ENCODE measurements at places on chromosomes 2 and 18.

- no peak for DNase-seq
These were observed 201.3 kb upstream of the CXCR4 start for GRCh38 chr2:136319237-136319636.

DNA sequence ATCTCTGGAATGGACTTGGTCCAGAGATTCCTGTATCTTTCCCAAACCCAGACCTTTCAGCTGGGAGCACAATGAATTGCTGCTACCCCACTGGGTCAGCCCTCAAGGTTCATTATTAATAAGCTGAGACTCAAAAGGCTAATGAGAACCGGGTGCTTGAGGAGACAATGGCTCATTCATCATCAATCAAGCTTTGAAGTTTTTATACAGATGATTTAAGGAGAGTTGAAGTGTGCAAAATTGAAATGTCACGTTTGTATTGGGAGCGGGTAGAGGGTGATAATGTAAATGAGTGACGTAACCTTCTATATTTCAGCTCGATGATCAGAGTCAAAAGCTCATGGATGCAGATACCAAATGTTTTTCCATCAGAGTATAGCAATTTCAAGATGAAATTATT, 744.9 kb downstream of the ERBB4 start:
- no peak for DNase-seq

- DNase-seq = no peak
These were observed 580.5 kb upstream of the NRXN1 start for GRCh38 chr2:51612387-51612786.

DNA sequence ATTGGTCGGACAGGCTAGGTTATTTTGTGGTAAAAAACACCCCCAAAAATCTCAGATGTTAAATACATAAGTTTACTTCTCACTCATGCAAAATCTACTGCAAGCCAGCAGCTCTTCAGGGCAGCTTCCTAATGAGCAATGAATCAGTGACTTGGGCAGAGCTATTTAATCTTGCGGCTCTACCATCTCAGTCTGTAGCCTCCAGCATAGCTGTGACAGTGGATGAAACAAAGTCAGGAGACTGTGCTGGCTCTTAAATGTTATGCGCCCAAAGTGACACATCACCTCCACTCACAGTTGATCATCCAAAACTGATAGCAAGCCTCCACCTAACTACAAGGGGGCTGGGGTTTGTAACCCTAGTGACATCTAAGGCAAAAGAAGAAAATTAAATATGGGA, 571.9 kb downstream of the METTL4 start:
- DNase-seq = no peak

DNA sequence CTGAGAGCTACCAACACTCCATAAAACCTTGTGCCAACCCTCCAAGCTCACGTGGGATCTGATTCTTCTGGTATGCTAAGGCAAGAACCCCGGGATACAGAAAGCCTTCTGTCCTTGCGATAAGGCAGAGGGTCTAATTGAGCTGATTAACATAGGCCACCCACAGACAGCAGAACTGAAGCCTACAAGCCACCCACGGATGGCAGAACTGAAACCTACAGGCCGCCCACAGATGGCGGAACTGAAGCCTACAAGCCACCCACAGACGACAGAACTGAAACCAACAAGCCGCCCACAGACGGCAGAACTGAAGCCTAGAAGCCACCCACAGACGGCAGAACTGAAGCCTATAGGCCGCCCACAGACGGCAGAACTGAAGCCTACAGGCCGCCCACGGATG, 216.3 kb downstream of the SNTG2 start:
- no peak for DNase-seq

GRCh38 chr2:171404719-171405118, 29.1 kb downstream of the METTL8 start:
- no peak for DNase-seq

Data from A172 (cell line).